ENCODE measurements at places on chromosomes 1 and 21. TPM values are rescaled to one million over a fixed set of nuclear protein-coding genes. Genes with fewer than 3 reads are reported as not detected.

The ZNF684 gene
- total RNA-seq, result 6.7 TPM

The LCE2A gene
- total RNA-seq, result not detected

The NUDT4B gene
- 0.61 TPM for total RNA-seq

The RAP1GAP gene
- total RNA-seq, result 43.0 TPM

The ATP1A2 gene
- total RNA-seq, result 4.0 TPM

The TTLL7 gene
- 3.8 TPM for total RNA-seq

The HES3 gene
- total RNA-seq, result not detected

The KCND3 gene
- total RNA-seq, result 10.3 TPM

The C1QA gene
- 167 TPM for total RNA-seq

The TCEA3 gene
- total RNA-seq, result 125 TPM

The F5 gene
- 2.5 TPM for total RNA-seq
